ENCODE measurements at places on chromosomes 4 and X.

DNA sequence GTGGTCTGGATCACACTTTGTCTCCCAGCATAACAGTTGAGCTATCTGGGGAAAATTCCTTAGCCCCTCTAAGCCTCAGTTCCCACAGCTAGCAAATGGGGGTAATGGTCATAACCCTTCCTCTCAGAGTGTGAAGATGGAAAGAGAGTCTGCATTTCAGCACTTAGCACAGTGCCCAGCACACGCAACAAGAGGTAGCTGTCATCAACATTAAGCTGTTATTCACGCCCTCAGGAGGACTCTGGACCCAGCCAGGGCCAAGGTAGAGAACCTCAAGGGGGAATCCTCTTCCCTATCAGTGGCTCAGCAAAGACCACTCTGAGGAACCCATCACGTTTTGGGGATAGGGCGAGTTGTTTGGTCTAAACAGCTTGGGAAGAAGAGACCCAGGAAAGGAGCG is 258.6 kb downstream of the FBXW7 start:
- no peak for DNase-seq

DNA sequence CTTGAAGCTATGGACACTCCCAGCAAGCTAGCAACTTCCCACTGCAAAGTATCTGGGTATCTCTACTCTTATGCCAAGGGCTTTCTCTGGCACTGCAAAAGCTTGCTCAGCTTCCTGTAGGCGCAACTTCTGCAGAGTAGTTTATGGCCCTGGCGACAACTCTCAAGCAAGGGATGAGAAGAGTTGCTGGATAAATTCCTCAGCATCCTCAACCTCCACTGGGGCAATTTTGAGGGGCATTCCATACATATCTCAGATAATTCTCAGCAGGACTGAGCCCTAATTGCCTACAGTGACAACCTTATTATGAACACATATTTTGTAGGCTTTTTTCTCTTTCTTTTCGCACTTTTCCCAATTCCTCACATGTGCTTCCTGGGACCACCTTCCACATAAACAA is 31.2 kb upstream of the TAB3 start:
- no peak for DNase-seq

DNA sequence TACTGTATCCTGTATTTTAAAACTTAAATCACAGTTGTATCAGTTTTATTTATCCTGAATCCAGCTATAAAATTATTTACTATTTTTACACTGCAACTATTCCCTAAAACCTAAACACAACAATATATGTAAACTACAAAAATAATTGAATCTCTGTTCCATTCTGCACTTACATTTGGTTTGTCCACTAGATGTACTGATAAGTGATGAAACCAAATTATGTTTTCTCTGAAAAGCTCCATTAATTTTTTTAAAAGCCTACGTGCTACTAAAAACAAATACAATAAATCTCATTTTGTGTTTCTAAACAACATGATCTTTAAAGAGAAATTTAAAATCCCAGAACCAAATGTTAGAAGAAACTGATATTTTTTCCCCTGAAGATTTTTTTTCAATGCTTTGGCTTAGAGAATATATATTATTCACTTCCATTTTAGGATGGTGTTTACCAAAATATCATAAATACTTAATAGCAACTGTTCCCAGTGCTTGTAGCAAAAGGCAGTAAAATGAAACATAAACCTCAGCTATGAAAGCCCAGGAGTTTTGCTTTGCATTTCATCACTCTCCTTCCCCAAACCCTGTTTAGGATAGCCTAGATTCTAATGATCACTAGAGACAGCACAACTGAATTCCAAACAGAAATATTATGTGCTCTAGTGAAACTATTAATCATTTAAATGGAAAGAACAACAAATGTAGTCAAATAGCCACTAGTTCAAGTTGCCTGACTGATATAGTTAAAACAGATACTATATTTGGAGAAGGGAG is 19.7 kb downstream of the ANTXR2 start:
- DNase-seq, result no peak

DNA sequence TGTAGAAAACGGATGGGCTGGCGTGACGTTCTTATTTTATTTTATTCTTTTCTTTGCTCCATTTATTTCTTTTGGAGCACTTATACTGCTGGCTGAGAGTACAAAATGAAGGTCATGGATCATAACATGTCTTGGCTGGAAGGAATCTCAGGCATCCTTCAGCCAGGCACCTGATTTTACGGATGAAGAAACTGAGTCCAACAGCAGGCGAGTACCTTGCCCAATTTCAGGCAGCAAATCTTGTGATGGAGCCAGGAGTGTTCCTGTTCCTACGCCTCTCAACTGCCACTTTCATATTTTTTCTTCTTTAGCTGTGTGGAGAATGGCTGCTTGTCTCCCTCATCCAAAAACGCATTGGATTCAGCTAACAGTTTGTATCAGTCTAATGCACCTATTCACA is 332.1 kb upstream of the IGFBP7 start:
- no peak for DNase-seq

DNA sequence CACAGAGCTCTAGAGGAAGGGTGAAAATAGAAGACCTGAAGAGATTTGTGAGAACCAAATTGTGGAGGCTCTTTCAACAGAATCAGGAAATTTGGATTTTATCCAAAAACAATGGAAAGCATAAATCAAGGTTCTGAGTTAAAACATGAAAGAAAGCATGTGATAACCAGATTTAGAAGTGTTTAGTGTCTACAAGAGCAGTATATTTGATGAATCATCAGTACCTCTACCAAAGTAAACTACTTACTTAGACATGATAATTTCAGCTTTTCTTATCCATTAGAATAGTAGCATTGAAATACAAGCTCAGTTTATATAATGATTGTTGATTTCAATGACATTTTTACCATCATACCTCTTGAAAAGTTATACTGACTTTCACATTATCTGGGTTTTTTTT is 25.9 kb upstream of the INTU start:
- DNase-seq, result no peak

GRCh38 chr4:9781343-9782135 is at the start of gene DRD5:
Gene DRD5 (plus strand): TSS chr4:9781634. CDS start chr4:9782030, 396 bp downstream.
- DNase-seq, result no peak

DNA sequence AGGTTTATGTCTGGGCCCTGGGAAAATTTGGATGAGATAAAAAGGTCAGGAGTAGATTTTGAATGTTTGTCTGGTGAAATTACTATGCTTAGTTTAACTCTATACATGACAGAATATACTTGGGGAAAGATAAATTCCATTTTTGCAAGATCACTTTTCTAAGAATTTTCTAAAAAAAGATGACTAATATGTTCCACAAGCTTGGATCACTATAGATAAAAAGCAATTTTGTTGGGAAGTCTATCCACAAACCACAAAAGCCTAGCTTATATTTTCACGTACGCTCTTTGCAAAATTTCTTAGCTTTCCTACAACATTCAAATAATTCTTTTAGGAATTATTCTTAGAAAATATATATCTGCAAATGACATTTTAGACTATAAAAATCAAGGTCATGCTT is 20.6 kb upstream of the COQ2 start:
- DNase-seq, result no peak

DNA sequence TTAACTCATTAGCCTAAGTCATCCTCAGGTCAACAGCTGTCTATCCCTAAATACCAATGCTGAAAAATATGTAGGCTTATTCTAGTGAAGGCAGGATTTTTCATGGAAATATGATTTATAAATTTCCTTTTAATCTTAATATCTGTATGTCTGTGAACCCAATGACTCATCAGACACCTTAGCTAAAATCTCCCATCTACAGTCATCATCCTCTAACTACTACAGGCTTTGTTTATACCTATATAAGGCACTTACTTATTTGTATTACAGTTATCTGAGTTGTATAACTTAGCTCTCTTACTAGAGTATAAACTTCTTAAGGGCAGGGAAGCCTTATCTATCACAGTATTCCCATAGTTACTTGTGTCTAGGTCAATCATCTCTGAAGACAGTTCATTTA is 24.2 kb downstream of the AMMECR1 start:
- no peak for DNase-seq

DNA sequence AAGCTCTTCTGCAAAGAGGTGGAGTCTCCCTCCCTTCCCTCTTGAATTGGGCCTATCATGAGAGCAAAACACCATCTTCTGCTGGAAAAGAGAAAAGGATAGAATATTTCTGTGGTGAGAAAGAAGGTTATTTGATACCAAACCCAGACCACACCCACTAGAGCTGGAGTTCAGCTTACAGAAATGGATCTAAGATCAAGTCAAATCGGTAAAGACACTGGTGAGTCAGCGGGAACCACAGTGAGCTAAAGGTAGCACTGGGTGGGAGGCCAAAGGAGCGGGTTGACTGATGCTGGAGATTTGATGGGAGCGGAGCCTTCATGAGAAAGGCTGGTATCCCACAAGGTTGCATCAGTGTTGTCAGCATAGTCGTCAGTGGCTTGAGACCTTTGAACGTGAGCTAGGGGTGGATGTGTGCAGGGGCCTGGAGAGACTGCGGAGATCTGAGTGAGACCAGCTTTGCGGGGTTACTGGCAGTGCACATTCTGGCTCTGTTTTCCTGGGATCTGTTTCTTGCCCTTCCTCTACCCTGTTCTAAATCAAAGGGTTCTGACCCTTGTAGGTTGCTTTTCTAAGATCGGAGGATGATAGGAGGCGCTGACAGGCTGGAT is 106.4 kb upstream of the SCOC start:
- DNase-seq, result no peak

GRCh38 chrX:137067147-137067546 is 33.4 kb upstream of the GPR101 start:
- no peak for DNase-seq

DNA sequence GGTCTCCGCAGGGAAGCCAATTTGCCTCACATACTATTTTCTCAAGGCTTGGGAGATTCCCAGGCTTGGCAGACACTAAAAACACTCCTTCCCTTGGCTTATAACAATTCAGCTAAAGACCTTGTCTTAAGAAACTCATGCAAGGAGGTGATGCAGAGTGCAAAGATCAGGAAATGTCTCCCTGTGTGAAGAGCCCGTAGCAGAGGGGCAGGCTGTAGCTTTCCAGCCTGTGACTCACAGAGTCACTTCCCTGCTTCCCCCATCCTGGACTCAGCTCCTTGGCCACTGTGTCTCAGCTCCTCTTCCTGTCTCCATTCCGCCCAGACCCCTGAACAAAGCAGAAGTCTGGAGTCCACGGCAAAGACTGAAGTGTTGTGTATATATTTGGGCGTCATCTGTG is 56.1 kb downstream of the KDR start:
- no peak for DNase-seq

DNA sequence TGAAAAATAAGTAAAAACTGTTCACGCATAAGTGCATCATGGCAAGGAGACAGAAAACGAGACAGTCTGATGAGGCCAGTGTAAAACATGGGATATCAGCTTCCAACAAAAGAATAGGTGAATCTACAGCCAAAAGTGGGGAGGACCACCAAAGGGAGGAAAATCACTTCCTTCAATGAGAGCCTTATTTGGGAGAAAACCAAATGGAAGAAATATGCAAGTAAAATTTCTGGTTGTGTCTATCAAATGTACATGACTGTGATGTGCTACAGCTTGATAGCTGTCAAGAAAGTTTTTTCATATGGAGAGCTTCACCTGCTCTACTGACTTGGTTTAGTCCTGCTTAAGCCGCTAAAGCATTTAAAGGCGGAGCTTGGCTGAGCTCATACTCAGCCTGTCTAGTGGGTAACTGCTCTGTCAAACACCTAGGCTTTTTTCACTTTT is 66.2 kb downstream of the MAGEA1 start:
- DNase-seq, result peak; percentile 0

- no peak for DNase-seq
Observed at GRCh38 chr4:158621729-158622128, 50.0 kb downstream of the C4orf46 start.

DNA sequence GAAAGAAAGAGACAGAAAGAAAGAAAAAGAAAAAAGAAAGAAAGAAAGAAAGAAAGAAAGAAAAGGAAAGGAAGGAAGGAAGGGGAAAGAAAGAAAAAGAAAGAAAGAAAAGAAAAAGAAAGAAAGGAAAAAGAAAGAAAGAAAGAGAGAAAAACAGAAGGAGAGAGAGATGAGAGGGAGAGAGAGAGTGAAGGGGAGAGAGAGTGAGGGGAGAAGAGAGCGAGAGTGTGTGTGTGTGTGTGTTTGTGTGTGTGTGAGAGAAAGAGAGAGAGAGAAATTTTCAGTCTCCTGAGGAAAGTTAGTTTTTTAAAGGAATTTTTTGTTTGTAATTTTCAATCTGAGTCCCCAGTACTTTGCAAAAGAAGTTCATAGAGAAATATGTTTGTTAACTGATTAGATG is 504.1 kb upstream of the POU3F4 start:
- no peak for DNase-seq

- no peak for DNase-seq
Observed at GRCh38 chrX:132821974-132822633, 136.3 kb downstream of the HS6ST2 start.

- no peak for DNase-seq
Observed at GRCh38 chr4:5381961-5382441, 326.4 kb downstream of the EVC2 start.

GRCh38 chr4:9849538-9849920 is 68.1 kb downstream of the DRD5 start:
- DNase-seq, result no peak

DNA sequence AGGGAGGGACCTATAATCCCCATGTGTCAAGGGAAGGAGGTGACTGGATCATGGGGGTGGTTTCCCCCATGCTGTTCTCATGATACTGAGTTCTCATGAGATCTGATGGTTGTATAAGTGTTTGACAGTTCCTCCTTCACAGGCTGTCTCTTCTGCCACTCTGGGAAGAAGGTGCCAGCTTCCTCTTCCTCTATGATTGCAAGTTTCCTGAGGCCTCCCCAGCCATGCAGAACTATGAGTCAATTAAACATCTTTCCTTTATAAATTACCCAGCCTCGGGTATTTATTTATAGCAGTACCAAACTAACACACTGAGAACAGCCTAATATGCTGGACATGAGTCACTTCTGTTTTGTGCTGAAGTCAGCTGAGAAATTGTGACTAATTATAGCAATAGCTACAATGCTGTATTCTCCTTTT is 656.9 kb upstream of the CPEB2 start:
- no peak for DNase-seq

DNA sequence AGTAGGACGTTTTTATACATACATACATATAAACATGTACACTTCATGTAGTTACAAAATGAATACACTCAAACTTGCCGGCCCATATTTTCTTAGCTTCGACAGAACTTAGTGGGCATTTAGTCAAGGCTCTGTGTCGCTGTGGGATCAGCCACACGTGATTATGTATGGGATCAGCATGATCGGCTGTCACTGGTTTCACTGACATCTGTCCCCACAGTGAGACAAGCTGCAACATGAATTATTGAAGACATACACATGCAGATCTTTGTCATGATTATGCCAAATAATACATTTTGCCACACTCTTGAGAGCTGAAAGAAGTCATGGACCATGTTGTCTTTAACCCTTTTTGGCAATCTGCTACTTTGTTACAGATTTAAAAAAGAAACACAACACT is 38.2 kb upstream of the NAA11 start:
- peak; percentile 68 for DNase-seq

DNA sequence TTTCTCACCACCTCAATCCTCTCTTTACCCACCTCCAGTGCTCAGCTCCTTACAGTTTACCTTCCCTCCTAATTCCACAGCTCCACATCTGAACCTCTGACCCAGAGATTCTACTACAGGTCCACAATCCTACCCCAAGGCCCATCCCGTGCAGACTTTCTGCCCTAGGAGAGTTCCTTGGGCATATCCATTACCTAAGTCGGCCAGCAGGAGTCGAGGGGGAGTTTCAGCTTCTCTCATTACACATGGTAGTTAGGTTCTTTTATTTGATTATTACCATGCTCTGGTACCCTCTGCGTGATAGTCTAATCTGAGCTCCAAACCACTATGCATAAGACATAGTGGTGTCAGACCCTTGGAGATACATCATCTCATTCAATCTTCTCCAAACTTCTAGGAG is 117.9 kb downstream of the SH3RF1 start:
- DNase-seq, result no peak

- DNase-seq, result no peak
Observed at GRCh38 chr4:121308328-121308663, 72.5 kb downstream of the QRFPR start.

Data from NCI-H2171 (cell line).